ENCODE measurements at places on chromosomes 4 and X. TPM values are rescaled to one million over a fixed set of nuclear protein-coding genes. Genes with fewer than 3 reads are reported as not detected.

- no peak for DNase-seq
These were observed 314.0 kb downstream of the NAF1 start for GRCh38 chr4:162852642-162853041.

DNA sequence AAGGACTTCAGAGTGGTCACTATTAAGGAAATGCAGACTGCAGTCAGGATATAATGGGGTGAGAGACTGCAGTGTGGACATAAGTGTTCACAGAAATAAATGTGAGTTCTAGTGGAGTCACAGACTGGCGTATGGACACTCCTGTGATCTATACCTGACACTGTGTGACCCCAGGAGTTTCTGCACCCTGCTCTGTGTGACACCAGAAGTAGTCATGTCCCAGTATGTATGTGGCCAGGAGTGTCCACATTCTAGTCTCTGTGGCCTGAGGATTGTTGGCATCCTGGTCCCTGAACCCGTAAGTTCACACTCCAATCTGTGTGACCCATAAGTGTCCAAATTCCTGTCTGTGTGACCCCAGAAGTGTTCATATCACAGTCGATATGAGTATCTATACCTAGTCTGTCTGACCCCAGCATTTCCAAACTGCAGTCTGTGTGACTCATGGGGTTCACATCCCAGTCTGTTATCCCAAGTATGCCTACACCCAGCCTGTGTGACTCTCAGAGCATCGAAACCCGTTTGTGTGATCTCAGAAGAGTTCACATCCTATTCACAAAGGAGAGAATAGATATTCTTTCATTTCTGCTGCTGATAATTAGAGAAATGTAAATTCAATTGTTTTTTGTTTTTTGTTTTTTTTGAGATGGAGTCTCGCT is 16.3 kb downstream of the WDR13 start:
- no peak for DNase-seq

DNA sequence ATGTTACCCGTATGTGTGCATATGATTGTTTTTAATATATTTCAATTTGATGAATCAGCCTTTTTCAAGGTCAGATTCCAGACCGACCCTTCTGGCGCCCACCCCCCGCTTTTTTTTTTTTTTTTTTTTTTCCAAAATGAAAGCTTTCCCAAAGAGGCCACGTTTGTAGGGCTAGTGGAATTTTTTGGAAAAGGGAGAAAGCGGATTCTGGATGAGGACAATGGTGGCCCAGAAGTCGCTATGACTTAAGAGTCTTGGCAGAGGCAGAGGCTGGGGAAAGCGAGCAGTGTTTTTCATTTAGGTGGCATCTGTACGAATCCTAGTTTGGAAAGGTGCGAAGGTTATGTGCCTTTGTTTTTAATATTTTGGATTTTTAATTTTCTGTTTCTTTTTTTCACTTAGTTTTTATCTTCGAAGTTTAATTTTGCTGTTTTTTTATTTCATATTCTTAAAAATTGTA is 14.6 kb downstream of the NDUFB11 start:
- no peak for DNase-seq

GRCh38 chr4:181308476-181309312 is 934.5 kb upstream of the TENM3 start:
- no peak for DNase-seq

GRCh38 chr4:2829321-2829932 is 14.2 kb upstream of the ADD1 start:
- DNase-seq = no peak

DNA sequence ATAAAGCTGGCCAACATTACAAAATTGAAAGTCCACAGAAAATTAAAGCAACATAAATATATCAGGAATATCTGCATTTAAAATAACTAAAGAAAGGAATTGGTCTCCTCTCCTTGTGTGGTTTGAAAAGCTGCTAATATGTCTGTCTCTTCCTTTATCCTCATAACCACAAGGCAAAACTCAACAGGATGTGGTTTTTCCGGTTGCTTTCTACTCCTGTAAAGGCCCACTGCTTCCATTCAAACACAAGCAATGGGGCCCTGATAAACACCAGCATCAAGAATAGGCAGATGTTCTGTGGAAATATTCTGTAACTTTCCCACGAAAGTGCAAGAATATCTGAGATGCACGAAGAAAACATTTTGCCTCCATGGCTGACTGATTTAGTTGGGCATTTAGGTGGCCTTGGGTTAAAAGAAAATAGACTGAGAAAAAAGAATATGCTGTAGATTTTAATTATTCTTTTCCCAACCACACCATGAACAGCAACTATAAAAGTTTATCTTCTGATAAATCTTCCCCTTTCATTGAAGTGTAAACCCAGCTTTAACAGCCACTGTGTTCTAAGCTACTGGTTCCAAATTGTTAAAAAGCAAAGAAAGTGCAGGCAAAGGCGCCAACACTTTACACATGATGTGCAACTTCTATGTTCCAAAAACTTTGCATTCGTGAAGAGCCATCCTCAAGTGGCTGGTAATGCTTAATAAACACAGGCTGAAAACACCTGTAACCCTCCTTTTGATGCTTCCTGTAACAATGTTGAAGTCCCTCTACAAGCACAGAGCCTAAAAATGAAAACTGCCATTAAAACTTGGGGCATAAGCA is 50.5 kb upstream of the NDST3 start:
- no peak for DNase-seq

GRCh38 chrX:143869018-143869417 is 14.9 kb upstream of the UBE2NL start:
- DNase-seq = no peak

DNA sequence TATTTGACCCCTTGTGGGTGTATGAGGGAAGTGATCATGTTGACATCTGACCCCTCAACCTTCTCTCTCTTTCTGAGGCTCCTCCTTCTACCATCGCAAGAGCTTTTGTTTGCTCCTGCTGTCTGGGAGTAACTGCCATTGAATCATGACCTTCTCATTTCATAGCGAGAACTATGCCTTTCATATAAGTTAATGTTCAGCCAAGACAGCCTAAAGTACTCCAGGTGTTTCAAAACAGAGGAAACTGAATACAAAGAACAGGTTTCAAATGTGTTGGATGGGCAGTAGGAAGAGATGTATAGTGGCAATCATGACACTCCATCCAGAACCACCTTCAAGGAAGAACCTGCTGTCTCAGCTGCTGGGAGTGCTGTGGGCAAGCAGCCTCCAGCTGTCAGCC is 403.1 kb downstream of the MID1IP1 start:
- no peak for DNase-seq

DNA sequence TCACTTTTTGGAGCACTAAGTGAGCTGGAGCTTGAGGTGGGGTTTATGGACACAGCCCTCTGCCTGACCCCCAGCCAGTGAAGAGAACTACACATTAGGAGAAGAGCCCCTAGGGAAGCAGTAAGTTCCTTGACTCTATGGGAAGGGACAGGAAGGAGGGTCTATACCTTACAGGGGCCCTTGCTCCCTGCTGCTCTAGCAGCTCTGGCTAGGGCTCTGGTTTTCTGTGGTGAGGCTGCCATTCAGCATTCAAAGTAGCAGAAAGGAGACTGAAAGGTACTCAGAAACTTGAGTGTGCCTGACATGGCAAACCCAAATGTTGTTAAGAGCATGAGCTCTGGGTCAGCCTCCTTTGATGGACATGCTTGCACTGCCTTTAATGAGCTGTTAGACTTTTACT is 144.0 kb upstream of the KIT start:
- DNase-seq = no peak

MAGEB17 gene
- not detected for total RNA-seq

Data from right atrium auricular region (tissue), 2 donors.